ENCODE measurements at places on chromosomes 1 and 21.

DNA sequence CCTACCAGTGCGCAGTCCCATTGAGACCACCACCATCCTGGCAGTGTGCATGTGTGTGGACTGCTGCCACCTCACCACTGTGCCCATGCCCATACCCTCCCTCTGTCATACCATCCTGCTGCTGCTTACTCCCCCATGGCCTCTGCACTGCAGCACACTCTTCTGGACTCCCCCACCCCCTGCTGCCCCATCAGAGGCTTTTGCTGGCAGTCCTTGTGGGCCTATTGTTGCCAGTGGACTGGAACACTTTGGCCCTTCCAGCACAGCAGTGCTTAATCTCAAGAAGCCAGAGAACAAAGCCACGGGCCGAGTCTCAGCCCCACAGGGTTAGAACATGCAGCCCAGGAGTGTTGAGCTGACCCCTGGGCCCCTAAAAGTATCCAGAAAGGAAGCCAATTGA, 41.9 kb upstream of the IVNS1ABP start:
- DNase-seq = no peak

GRCh38 chr1:178796013-178796412, 71.0 kb downstream of the RALGPS2 start:
- DNase-seq = no peak

- DNase-seq = no peak
These were observed at the start of gene PKP1 for GRCh38 chr1:201282931-201283829. TSS of gene PKP1 (plus strand) at chr1:201283506. CDS start at chr1:201283703, 197 bp downstream.

DNA sequence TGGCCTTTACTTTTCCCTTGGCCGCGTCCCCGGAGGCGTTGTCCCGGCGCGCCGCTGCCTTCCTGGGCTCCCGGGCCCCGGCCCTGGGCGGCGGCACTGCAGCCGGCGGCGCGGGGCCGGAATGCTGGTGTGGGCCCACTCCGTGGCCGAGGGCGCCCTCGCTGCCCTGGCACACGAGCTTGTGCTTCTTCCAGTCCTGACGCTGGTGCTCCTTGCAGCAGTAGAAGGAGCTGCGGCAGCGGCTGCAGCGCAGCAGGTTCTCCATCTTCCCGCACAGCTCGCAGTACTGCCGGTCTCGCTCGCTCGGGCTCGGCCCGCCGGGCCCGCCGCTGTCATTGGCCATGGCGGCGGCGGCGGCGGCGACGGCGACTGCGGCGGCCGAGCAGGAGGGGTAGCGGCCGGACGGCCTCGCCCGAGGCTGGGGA, 529 bp downstream of the EGLN1 start:
- no peak for DNase-seq

GRCh38 chr1:67322442-67322841, 14.8 kb downstream of the IL12RB2 start:
- DNase-seq = no peak

DNA sequence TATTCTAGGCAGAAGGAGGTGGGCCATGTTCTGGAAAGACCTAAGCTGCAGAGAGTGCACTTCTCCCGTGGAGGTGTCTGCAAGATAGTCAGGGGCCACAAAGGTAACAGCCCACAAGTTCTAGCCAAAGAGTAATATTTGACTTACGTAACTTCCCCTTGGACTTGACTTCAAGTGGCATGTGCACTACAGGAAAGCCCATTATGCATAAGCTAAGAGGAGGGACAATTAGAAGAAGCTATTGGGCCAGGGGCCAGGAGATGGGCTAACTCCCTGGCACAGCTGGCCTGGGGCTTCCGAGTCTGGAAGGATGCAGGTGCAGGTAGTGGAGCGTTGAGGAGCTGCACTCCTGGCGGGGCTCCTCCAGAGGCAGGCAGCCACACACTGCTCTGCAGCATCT, 58.3 kb downstream of the ERG start:
- no peak for DNase-seq

DNA sequence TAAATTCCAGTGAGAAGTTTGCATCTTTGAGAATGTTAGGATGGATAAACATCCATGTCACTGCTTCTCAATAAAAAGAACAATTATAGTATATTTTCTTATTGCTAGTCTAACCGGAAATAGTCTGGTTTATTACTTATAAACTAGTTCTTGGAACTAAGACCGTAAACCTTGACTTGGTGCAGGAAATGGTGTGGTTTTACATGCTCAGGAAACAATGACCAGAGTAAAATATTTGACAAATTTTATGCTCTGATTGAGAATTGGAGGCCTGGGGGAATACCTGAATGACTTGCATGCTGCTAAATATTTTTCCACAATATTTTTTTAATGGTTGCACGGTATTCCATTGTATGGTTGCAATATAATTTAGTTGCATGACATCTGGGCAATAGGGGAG, 76.3 kb downstream of the XCL2 start:
- DNase-seq = no peak

DNA sequence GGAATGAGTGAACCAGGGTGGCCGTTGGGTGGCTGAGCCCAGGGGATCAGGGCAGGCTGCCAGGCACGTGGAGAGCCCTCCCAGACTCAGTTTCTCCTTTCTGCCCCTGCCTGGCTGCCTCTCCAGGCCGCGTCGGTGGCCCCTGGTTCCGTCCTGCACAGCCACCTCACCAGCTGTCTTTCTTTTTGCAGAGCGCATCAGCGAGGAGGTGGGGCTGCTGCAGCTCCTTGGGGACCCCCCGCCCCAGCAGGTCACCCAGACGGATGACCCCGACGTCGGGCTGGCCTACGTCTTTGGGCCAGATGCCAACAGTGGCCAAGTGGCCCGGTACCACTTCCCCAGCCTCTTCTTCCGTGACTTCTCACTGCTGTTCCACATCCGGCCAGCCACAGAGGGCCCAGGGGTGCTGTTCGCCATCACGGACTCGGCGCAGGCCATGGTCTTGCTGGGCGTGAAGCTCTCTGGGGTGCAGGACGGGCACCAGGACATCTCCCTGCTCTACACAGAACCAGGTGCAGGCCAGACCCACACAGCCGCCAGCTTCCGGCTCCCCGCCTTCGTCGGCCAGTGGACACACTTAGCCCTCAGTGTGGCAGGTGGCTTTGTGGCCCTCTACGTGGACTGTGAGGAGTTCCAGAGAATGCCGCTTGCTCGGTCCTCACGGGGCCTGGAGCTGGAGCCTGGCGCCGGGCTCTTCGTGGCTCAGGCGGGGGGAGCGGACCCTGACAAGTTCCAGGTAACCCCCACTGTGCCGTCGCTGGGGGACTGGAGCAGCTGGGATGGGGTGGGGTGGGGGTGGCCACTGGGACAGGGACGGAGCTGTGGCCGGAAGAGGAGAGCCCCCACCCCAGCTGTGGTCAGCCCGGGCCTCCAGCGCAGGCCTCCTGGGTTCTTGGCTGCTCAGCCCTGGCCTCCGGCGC, 63.3 kb downstream of the COL18A1 start:
- no peak for DNase-seq

GRCh38 chr1:61224609-61225008, 142.2 kb downstream of the NFIA start:
- no peak for DNase-seq

- DNase-seq = no peak
These were observed 9.7 kb downstream of the B3GALNT2 start for GRCh38 chr1:235494531-235494930.

GRCh38 chr1:27650539-27651175, 15.7 kb upstream of the FGR start:
- DNase-seq = no peak

DNA sequence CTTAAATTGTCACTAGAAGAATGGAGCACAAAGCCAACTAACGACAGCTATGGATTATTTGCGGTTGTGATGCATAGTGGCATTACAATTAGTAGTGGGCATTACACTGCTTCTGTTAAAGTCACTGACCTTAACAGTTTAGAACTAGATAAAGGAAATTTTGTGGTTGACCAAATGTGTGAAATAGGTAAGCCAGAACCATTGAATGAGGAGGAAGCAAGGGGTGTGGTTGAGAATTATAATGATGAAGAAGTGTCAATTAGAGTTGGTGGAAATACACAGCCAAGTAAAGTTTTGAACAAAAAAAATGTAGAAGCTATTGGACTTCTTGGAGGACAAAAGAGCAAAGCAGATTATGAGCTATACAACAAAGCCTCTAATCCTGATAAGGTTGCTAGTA, 13.5 kb downstream of the USP1 start:
- DNase-seq = no peak

- no peak for DNase-seq
These were observed 69.7 kb upstream of the ADAM30 start for GRCh38 chr1:119966020-119966419.

All from esophagus squamous epithelium (tissue), 5 donors.